EL (cell line): ENCODE measurements at places on chromosomes 7 and 10.

DNA sequence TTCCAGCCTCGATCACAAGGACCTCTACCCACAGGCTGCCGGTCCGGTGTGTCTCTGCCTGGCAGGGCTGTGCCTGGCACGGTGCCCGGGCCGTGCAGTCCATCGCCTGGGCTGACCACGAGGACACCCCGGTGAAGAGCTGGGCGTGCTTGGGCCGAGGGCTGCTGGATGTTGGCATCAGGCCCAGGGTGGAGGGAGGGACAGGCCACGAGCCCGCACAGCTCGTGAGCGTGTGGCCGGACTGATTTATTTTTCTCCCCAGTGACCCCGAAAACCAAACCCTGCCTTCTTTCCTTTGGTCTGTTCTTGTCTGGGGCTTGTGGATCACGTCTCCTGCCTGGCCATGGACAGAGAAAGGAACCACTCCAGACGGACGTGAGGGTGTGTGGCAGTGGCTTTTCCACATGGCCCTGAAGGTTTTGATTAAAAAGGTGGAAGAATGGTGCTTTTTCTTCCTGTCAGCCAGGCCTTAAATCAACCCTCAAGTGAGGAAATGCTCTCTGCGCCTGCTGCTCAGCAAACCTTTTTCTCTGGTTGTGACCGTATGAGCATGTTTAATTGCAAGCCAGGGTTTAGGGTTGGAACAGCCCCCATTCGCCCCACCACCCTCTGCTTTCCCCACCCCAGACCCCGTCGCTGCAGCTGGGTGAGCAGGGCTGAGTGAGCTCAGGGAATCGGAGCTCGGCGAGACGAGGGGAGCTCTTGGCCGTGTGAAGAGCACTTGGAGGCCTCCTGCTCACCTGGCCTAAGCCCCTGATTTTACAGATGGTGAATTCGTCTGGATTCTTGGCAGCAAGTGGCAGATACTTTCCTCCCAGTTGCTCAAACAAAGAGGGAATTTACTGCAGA lies 130.1 kb downstream of the RGS10 start:
- DNase-seq, result no peak

- no peak for DNase-seq
Measured at GRCh38 chr7:80977751-80978150, 58.9 kb upstream of the SEMA3C start.

DNA sequence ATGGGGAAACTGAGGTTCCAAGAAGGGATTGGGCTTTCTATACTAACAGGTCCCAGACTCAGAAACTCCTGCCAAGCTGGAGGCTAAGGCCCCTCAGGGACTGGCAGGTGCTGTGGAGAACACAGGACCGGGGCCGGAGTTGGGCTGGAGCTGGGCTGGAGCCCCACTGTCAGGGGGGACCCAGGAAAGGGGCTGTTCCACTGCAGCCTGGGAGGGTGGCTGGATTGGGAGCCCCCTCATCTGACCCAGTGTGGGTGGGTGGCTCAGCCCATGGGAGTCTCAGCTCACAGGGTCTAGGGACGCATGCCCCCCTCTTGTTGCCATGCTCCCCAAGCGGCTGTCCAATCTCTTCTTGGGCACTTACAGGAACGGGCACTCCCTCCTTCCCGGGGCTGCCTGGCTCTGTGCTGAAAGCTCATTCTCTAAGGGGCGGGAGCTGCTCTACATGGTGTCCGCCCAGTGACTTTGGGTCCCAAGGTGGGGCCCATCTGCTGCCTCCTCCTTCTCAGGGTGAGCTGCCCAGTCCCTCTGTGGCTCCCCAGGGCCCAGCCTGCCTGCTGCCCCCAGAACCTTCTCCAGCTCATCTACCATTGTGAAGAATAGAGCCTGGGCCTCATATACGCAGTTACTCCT lies 126.5 kb downstream of the MYL10 start:
- no peak for DNase-seq

DNA sequence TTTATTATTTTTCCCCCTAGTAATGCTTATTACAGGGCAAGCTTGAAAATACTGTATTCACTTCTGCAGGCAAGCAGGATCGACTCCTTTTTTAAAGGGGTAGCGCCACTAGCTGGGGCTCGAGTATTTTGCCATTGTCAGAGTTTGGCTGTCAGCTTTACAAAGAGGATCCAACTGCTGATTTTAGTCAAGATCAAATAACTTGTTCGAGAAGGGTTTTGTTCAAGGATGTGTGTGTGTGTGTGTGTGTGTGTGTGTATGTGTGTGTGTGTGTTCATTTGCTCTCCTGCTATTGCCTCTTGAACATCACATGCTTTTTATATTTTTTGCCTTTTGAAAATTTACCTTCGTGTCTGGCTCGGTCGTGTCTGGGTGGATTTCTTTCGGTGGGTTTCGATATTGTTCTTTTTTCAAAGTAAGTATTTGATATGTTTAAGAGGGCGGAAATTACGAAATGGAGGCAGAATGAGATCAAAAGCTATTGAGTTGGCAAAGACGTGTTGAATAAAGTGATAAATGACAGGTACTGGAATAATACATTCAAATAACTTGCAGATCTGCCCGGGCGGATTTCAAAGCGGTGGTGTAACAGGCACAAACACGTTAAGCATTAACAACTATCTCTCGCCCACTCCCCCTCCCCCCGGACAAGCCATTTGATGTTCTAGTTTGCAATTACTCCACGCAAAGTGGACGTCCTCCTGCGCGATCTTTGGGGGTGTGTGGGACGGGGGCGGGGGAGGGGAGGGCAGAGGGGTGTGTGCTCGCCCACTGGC lies 1.1 kb downstream of the ARID5B start:
- DNase-seq, result peak; percentile 64

DNA sequence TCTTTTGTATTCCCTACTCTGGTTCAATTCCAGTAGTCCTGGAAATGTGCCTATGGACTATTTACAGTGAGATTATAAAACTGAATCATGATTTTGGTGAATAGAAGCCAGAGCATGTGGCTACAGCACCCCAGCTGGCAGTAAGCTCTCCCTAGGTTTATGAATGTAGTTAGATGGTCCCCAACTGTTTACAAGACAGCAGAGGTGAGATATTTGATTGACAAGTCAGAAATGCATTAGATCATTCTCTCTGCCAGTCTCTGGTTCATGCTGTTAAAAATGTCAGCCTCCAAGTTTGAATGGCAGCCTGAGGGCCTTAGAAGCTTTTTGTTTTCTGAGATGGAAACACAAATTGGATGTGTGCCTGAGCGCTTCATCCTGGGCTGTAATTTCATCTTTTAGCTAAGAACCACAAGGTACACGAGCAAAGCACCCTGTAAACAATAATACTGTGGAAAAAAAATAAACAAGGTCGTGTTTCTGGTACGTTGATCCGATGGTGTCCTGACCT lies 85.0 kb downstream of the BTRC start:
- DNase-seq, result no peak

DNA sequence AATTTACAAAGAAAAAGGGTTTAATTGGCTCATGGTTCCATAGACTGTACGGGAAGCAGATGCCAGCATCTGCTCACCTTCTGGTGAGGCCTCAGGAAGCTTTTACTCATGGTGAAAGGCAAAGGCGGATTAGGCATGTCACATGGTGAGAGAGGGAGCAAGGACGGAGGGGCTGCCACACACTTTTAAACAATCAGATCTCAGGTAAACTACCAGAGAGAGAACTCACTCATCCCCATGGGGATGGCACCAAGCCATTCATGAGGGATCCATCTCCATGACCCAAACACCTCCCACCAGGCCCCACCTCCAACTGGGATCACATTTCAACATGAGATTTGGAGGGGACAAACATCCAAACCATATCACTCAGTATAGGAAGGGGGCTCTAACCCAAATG lies 183.9 kb downstream of the COBL start:
- no peak for DNase-seq

GRCh38 chr10:48429309-48429708 lies 122.8 kb downstream of the MAPK8 start:
- no peak for DNase-seq

DNA sequence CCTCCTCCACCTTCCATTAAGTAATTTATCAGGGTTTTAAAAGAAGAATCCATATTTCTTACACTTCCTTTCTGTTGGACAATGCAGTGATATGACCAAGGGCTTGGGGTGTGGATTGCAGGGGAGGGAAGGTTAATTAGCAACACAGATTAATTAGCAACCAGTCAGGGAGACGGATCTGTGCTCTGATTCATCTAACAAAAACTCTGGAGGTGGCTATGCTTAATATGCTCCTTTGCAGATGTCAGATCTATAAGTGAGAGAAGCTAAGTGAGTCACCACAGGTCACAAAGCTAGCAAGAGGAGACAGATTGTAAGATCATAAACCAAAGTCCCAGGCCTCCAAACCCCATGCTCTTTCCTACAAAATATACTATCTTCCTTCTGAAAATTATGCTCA lies 178.8 kb upstream of the ITGB1 start:
- DNase-seq, result peak; percentile 83

DNA sequence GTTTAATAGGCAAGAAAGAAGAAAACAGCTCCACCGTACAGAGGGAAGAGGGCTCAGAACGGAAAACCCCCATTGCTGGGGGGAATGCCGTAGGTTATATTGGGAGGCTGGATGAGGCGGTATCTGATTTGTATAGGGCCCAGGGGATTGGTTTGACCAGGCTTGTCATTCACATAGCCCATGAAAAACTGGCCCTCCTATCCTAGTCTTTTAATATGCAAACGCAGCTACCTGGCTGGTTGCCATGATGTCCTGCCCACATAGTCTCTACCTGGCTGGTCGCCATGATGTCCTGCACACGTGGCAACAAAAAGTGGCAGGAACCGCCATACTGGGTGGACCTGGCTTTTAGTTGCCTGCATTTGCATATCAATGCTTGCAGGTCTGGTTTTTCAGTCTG lies 84.7 kb downstream of the AUTS2 start:
- DNase-seq, result no peak

GRCh38 chr10:24115403-24115802 lies 93.5 kb upstream of the KIAA1217 start:
- DNase-seq, result no peak

GRCh38 chr7:45089341-45089891 lies 647 bp upstream of the NACAD start:
- DNase-seq, result peak; percentile 63

DNA sequence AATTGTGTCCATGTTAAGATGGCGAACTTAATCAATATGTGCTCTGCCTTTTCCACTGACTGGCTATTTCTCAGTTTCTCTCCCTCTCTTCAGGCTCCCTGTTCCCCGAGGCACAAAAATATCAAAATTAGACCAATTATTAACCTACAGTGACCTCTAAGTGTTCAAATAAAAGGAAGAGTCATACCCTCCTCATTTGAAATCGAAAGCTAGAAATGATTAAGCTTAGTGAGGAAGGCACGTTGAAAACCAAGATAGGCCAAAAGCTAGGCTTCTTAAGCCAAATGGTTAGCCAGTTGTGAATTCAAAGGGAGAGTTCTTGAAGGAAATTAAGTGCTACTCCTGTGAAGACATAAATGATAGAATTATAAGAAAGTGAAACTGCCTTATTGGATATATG lies 81.1 kb upstream of the MBL2 start:
- no peak for DNase-seq

DNA sequence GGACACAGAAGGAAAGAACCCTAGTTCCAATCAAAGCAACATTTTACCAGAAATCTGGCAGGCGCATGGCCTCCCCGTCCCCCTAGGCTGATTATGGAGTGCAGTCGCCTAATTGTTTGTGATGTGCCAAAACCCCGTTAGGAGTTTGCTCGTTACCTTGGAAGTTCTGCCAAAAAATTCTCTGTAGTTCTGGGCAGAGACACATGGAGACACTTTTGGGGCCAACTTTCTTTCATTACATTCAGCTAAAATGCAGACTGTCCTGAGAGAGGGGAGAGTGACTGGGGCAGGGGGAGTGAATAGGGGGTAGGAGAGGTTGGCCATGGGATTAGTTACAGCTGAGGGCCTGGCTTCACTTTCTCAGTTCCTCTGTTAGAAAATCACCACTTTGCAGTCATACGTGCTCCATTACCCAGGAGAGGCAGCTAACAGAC lies 158.0 kb upstream of the NPVF start:
- no peak for DNase-seq

GRCh38 chr7:157228864-157229422 lies 90.2 kb downstream of the UBE3C start:
- DNase-seq, result peak; percentile 34

DNA sequence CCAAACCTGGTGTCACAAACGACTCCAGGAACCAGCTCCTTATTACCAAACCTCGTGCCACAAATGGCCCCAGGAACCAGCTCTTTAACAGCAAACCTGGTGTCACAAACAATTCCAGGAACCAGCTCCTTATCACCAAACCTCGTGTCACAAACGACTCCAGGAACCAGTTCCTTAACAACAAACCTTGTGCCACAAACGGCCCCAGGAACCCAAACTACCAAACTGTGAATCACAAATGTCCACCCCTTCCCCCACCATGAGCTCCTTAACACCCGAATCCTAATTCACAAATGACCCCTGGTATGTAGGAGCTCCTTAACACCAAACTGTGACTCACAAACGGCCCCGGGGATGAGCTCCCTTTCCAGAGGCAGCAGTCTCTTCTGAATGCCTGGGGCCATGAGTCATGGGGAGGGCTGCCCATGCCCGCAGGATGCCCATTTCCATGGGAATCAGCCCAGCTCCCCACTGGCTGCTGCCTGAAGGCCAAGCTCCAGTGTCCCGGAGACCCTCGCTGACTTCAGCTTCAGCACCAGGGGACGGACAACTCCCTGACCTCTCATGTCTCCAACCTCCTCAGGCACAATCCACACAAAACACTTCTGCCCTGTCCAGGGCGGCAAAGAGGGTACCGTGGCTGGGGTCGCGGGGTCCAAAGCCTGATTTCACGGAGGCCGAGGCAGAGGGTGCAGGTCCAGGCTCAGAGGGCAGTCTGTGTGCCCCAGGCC lies 213.1 kb downstream of the ELFN1 start:
- DNase-seq, result peak; percentile 98

DNA sequence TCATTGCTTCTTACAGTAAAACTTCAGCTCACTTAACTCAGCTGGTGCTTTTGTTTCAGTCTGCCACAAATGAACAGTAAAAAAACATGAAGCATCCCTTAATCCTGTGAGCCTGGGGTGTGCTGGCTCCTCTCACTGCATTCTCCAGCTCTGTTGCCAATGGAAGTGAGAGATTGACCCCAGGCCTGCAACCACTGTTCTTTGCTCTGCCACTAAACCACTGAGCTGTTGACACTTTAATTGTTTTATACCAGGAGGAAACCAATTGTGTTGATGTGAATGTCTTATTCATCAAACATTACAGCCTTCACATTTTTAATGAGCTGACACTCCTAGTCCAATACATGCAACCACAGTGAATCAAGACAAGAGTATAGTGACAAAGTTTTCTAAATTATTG lies 69.4 kb upstream of the FZD1 start:
- DNase-seq, result no peak

- no peak for DNase-seq
Measured at GRCh38 chr7:150755473-150756099, 18.4 kb downstream of the GIMAP5 start.

GRCh38 chr10:46525177-46525823 lies 31.2 kb downstream of the GPRIN2 start:
- peak; percentile 98 for DNase-seq

DNA sequence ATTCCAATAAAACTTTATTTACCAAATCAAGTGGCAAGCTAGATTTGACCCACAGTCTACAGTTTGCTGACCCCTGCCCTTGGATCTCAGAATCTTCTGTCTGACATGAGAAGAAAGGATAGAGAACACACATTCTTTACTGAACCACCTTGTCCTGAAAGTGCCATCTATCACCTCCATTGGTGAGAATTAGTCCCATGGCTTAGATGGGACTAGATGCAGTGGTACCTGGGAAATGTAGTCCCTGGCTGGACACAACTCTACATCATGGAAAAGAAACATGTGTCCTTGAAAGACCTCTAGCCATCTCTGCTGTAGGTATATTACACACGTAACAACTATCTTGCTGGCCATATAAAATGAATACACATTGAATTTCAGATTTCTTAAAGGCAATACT lies 336.2 kb downstream of the LHFPL3 start:
- DNase-seq, result no peak

GRCh38 chr7:124945680-124946079 lies 16.1 kb upstream of the POT1 start:
- no peak for DNase-seq
